ENCODE measurements at places on chromosomes 2 and 18.

DNA sequence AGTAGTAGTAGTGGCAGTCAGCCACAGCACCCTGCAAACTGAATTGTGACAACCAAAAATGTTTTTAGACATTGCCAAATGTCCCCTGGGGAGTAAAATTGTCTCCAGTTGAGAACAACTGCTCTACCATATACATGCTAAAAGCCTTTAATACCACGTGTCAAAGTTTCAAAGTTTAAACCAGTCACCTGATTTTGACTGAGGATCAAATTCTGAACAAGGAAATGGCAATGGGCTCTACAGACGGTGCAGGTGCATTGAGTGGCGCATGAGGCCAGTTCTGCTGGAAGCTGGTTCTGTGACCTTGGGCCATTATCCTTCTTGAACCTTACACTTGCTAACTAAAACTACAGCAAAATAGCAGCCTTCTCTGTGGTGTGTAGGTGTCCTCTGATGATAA lies 85.0 kb downstream of the LIPG start:
- DNase-seq, result no peak

- DNase-seq, result no peak
Measured at GRCh38 chr2:8524388-8524787, 157.5 kb upstream of the ID2 start.

DNA sequence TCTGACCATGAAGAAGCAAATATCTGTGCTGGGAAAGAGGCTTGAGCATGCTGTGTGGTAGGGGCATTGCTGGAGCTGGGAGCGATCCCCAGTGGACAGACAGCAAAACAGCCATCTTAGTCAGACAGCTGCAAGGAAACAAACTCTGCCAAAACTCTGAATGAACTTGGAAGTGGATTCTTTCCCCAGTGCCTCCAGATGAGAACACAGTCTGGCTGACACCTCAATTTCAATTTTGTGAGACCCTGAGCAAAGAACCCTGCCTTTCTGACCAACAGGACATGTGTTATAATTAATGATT lies 23.2 kb upstream of the FAP start:
- no peak for DNase-seq

- no peak for DNase-seq
Measured at GRCh38 chr2:146158072-146158674, 1638.3 kb upstream of the ZEB2 start.

DNA sequence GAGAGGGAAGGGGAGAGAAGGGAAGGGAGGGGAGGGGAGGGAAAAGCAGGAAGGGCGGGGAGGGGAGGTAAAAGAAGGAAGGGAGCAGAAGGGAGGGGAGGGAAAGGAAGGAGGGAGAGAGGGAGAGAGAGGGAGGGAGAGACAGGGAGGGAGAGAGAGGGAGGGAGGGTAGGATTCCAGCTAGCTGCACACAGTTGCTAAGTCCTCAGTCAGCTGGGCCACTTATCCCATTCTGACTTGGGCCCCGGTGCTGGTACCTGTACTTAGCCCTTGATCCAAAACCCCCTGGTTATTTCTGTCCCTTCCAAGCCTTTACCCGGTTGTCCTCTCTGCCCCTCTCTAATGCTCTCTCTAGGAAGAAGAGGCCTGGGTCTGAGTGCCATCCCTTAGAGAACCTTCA lies 211.4 kb downstream of the TTC32 start:
- DNase-seq, result no peak

DNA sequence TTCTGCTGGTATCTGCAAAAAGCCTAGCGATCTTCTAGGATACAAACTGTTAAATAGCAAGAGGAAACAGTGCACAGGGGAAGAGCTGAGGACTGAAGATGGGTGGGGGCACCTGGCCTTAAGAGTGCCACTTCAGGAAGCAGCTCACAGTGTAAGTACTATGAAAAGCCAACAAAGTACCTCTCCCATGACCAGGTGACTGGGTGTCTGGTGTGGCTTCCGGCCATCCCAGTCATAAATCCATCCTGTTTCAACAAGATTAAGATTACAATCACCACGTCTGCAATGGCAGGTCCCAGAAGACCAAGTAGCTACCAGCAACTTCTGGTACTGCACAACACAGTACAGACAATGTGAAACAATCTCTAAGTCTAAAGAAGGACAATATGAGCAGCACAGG lies 15.9 kb downstream of the ERFE start:
- no peak for DNase-seq

- no peak for DNase-seq
Measured at GRCh38 chr2:48529194-48529593, 760 bp upstream of the STON1 start.

DNA sequence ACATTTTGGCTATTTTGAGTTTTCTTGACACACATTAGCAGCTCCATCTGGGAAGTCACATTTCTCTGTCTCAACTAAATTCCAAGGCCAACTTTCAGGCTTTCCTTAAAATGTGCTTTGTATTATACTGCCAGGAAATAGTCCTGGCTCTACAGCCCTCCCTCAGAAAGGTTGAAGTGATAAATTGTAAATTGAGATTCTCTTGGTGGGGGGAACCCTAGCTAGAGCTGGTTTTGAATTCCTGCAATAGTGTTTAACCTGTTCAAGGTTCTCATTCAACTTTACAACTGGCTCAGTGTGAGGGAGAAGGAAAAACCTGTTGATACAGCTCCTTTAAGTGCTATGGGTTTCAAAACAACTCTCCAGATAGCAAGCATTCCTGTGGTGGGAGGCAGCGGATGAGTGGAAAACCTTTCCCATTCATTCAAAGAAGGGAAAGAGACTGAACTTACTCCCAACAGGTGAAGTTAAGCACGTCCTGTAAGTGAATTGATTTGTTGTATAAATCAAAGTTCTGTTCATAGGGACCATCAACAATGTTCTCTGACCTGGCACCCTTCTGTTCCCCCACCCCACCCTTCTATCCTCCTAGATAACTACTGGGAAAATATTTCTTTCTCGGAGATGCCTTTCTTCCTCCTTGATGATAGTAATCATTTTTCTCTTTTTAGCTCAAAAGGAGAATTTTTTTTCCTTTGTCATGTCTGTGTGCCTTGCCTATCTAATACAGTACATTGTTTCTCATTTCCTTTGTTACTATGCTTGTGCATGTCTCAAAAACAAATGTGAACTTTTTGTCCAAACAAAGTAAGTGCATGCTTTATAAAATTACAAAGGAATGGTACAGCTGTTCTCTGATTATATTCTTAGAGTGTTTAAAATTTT lies 44.2 kb upstream of the SLC39A10 start:
- no peak for DNase-seq

DNA sequence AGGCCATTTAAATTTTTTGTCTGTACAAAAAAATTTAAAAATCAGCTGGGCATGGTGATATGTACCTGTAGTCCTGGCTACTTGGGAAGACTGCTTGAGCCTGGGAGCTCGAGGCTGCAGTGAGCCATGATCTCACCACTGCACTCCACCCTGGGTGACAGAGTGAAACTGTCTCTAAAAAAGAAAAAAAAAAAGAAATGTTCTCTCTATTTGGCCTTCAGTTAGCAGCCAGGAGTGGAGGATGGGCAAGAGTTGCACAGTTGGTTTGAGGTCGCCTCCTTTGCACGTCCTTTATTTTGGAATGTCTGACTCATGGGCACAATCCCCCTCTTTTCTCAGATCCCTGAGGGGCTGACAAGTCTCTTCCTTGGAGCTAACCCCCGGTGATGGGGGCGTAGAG lies 26.3 kb downstream of the ITM2C start:
- no peak for DNase-seq

DNA sequence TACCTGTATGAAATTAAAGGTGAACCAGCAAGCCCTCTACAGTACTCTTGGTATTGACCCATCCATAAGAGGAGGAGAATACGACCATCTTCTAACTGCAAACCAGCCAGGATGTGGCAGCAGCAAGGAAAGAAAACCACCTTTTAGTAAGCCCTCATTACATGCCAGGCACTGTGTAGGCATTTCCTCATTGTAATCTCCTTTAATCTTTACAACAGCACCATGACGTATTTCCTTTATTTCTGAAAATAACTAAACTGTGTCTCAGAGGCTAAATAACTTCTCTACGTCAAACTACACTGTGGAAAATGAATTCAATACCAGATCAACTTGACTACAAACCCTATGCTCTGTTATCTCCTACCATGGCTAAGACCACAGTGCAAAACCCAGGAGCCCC lies 18.2 kb downstream of the WDR35 start:
- peak; percentile 70 for DNase-seq

DNA sequence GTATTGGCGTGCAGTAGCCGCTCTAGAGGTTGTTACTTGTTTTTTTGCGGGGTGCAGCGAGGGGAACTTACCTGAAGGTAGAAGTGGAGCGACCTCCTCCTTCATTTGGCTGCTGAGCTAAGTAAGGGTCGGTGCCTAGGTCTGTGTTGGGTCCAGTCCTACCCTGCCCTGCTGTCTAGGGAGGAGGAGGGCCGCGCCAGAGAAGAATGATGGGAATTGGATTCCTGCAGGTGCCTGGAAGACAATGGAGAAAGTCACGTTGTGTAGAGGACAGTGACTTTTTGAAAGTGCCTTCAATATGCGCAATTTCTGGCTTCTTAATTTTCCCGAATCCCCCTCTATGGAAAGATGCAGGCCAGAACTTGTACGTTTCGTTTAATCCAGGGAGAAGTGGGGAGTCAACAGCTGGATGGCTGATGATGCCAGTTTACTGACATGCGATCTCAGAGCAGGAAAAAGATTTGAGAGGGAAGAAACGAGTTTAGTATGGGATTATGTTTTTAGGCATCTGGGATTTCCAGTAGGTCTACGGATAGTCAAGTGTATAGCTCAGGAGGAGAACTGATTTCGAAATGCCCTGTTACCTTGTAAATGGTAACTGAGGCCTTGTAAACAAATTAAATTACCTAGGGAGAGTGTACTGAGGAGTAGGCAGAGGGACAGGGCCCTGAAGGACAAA lies 653 bp downstream of the MRPS9 start:
- DNase-seq, result no peak

GRCh38 chr2:205892665-205893259 lies 193.2 kb downstream of the INO80D start:
- DNase-seq, result no peak

GRCh38 chr18:10687161-10687925 lies 161.5 kb downstream of the NAPG start:
- DNase-seq, result no peak

DNA sequence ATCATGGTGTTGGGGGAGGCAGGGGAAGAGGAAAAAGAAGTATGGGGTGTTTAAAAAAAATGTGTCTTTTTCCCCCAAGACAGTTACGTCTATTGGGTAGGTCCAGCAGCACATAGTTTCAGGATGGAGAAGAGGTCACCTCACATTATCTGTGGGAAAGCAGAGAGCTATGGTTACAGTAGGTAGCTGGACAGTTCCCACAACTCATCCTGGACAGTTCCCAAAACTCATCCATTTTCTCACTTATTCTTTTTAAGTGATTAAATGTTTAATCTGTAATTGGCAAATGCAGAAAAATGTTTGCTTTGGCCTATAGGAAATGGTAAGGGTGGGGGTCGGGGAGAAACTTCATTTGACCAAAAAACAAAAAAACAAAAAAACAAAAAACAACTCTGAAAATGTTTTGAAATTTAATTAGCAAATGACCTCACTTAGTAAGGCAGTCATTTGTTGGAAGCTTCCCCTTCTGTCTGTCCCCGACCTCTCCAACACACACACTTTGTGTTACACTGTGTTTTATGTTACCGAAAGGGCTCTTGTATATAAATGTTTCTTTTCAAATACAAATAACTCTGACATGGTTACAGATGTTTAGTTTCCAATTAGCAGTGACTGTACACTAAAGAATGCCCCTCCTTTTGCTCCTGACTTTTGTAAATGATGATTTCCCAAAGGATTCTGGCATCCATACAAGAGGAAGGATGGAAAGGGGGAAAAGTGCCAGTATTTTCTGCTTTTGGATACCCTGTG lies 173.3 kb upstream of the ZFP36L2 start:
- DNase-seq, result no peak

GRCh38 chr2:8627692-8628085 lies 54.2 kb upstream of the ID2 start:
- DNase-seq, result no peak

GRCh38 chr18:50632895-50633515 lies 73.1 kb downstream of the MAPK4 start:
- DNase-seq, result no peak

DNA sequence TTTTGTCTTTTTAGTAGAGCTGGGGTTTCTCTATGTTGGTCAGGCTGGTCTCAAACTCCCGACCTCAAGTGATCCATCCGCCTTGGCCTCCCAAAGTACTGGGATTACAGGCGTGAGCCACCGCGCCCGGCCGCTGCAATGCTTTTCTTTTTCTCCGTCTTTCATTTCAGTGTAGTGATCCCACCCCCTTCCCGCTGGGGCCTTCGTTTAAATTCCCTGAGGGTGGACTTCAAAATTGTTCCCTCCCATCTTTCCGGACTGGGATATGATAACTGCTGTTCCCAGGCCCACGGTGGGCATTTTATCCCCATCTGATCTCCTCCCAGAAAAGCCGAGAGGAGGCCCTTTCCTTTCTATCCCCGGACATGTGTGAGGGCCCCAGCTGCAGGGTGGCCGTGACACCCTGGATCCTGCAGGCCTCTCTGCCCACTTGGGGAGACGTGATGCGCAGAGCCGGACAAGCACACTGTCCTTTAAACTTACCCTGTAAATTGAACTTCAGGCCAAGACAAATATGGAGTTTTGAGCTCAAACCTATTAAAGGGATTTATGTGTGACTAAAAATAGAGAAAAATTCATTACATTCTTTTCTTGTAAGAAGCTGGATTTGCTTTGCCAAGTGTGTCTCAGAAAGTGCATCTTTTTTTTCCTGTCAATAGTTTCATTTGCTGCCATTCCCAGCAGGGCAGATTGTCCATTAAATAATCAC lies 54.5 kb upstream of the AFF3 start:
- no peak for DNase-seq

DNA sequence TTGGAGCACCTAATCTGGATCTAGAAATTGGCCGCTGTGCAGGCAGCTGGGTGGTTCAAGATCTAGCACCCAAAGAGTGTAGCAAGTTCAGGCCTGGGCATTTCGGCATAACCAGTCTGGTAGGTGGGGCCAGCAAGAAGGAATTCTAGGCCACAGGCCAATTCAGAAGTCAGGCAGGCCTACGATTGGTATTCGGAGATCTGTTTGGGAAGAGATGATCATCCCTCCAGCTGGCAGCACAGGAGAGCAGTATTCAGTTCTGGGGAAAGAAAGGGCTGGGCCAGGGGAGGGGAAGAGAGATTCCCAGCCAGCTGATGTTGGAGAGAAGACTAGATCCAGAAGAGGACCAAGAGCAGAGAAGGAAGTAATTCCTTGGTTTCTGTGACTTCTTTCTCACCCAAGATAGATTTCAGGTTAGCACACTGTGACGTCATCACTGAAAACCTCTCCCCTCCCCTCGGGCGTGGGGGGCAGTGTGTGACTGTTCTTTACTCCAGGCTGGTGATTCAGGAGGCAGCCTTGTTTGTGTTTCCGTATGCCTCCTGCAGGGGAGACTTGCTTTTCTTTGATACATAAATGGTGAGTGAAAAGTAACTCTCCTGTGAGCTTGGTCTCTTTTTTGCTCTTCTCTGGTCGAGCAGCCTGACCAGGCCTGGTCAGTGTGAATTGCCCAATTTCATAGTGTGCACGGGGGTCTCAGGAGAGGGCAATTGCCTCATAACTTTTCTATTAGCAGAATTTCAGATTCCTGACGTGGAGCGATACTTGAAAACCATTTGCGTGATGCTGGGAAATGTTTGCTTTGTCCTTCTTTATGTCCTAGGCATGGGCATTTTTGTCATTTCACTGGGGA lies 61.1 kb downstream of the MEIS1 start:
- peak; percentile 15 for DNase-seq

All from KBM-7 (cell line).